Fibroblast of gingiva (primary cell): ENCODE measurements at places on chromosomes 2 and 18.

- DNase-seq = peak; percentile 53
Measured at GRCh38 chr2:55152475-55153412, 79.3 kb downstream of the CLHC1 start.

DNA sequence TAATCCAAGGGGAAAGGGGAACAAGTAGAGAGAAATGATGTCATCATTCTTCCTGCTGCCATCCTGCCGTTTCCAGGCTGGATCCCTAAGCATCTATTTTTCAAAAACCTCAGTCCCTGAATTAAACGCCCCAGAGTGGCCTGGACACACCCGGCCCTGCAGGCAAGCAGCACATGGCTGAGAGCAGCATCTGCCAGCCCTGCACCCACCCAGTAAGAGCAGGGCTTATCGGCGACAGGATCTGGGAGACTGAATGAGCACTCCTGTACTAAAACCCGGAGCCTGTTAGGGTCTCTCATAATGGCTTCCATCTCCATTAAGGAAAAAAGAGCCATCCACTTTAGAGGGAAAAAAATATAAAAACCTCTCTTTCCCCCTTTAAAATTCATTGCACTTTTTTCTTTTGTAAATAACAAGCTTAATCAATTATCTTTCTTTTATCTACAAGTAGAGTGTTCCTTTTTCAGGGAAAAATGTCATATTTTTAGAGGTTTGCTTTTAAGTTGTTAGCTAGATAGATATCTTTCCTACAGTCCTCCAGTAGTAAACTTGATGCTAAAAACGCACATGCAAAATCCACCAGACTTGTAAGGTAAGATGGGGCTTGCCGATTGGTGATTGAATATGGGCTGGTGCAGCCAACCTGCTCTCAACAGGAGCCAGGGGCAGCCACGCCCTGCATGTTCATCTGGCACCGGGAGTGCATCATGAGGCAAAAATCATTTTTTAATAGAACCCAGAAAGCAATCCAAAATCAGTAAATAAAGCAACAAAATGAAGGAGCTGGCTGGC is 457.8 kb downstream of the EIPR1 start:
- no peak for DNase-seq

DNA sequence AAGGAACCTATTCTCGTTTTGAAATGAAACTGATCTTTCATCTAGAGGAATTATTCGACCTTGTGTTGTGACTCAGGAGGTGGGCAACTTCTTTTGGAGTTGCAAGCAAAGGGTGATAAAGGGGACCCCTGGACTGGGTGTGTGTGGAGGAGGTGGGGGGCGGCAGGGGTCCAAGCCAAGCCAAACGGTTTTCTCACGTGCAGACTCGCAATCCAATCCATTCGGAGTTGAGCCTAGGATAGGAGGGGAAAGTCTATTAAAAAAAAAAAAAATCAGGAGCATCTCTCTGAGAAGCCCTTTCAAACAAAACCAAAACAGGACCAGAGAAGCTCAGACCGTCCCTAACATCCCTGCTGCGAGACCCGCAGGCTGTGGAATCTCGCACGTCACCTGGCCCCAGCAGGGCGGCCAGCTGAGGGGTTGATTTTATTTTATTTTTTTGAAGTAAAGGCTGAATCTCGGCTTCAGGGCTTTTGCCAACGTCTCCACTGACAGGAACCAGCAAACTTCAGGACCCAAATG is 3.7 kb upstream of the ZEB2 start:
- DNase-seq = peak; percentile 14

- DNase-seq = no peak
Measured at GRCh38 chr2:62457556-62457955, 48.4 kb downstream of the TMEM17 start.

DNA sequence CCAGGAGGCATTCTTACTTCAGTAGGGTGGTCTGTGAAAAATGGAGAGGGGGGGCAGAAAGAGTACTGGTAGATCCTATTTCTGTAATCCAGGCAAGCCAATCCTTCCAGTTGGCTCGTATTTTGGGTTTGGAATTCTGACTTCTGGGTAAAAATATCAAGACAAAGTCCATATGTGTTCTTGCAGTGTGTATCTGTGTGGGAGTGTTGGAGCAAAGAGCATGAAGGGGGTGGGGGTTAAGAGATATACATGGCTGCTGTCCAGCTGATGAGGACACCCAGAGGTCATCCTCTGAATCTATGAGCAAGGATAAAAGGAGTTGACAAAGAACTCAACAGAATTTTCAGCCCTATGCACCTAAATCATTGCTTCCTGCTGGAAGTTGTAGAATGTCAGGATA is 375.8 kb upstream of the PIK3C3 start:
- no peak for DNase-seq

GRCh38 chr18:26763446-26764110 is 101.9 kb downstream of the AQP4 start:
- no peak for DNase-seq

GRCh38 chr2:15169326-15170069 is 391.6 kb downstream of the NBAS start:
- peak; percentile 87 for DNase-seq

GRCh38 chr2:13106302-13106701 is 389.6 kb downstream of the TRIB2 start:
- no peak for DNase-seq

DNA sequence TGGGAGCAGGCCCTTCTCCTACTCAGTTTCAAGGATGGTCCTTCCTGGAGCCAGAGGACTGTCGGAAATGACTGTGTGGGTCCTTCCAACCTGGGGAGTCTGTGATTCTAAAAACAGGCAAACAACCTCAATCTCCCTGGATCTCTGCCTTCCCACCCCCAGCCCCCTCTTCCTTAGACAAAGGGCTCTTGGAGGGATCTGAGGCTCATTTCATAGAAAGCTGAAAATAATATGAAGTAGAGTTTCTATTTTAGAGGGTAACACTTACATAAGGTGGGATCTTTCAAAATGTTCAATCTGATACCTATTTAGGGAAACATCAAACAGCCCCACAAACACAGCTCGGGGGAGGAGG is 69.4 kb downstream of the RHOB start:
- no peak for DNase-seq

- peak; percentile 17 for DNase-seq
Measured at GRCh38 chr18:8610459-8610851, 1.2 kb downstream of the RAB12 start.

- peak; percentile 17 for DNase-seq
Measured at GRCh38 chr2:196801674-196802261, 2.3 kb upstream of the GTF3C3 start.

DNA sequence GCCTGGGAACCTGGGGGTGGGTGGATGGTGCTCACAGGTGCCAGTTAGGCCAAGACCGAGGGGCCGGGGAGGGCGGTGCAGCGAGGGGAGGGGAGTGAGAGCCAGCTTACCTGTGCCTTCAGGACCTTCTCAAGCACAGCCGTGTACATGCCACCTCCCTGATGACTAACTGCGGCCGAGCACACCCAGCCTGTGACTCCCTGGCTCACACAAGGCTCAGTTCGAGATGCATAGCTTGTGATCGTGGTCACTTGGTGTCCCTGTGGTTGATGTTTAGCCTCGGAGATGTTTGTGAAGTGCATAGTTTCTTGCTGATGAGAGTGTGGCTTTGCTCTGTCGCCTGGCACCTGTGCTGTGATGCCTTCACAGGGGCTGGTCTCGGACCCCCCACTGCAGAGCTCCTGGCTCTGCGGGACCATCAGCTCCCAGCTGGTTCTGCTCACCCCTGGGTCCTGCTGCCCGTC is 84.5 kb upstream of the ODC1 start:
- DNase-seq = no peak

- DNase-seq = no peak
Measured at GRCh38 chr2:128155970-128156369, 65.0 kb downstream of the UGGT1 start.

GRCh38 chr2:200839513-200839912 is 24.9 kb downstream of the CLK1 start:
- DNase-seq = no peak

DNA sequence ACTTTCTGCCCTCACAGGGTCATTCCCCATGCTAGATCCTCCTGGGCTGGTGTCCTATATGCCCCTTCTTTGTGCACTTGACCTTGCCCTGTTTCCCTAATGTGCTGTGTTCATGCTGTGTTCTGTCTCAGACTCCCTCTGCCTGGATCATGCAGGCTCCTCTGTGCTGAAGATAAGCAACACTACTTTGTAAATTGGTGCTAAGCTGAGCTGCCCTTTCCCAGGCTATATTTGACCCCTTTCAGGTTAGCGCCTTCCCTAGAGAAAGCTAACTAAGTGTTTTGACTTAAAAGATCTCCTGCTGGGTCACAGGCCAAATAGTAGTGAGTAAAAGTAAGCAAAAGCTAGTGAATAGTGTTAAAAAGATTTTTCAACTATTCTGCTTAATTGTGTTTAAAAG is 257.2 kb upstream of the RGPD4 start:
- DNase-seq = no peak

- no peak for DNase-seq
Measured at GRCh38 chr2:168585700-168586099, 129.6 kb downstream of the CERS6 start.

- DNase-seq = no peak
Measured at GRCh38 chr2:97646977-97647376, 1.1 kb downstream of the COX5B start.

- DNase-seq = peak; percentile 32
Measured at GRCh38 chr18:45670281-45670962, 53.6 kb upstream of the SLC14A1 start.

- peak; percentile 54 for DNase-seq
Measured at GRCh38 chr2:24926602-24927252, 6.7 kb upstream of the ADCY3 start.
